T-cell (primary cell): ENCODE measurements at places on chromosomes 13 and 19. TPM values are rescaled to one million over a fixed set of nuclear protein-coding genes. Genes with fewer than 3 reads are reported as not detected.
A peak's percentile ranks its signal among the peaks of the same experiment; 100 is the strongest.

GRCh38 chr13:50850445-50850844 lies 7.0 kb upstream of the DLEU7 start:
- H3K27ac ChIP-seq: no peak overlapping the region
- H3K4me3 ChIP-seq: no peak overlapping the region
- H3K4me1 ChIP-seq: no peaks in the 10 kb centered on the region
- H3K27me3 ChIP-seq: no peaks in the 10 kb centered on the region

The C5AR2 gene
- total RNA-seq: 1.5 TPM

- H3K4me3 ChIP-seq: no peak overlapping the region
- H3K36me3 ChIP-seq: no peaks in the 10 kb centered on the region
- no peaks in the 10 kb centered on the region for H3K4me1 ChIP-seq
- no peak for DNase-seq
Measured at GRCh38 chr13:51562011-51562671, 22.1 kb upstream of the WDFY2 start.

GRCh38 chr13:110942248-110942981 lies 27.5 kb upstream of the ANKRD10 start:
- H3K27me3 ChIP-seq: peaks cover 4% of the 10 kb centered on the region
- H3K36me3 ChIP-seq: no peaks in the 10 kb centered on the region
- H3K27ac ChIP-seq: no peak overlapping the region
- no peaks in the 10 kb centered on the region for H3K4me1 ChIP-seq
- H3K4me3 ChIP-seq: no peak overlapping the region

The KRTDAP gene
- not detected for total RNA-seq

The C3 gene
- total RNA-seq: not detected

DNA sequence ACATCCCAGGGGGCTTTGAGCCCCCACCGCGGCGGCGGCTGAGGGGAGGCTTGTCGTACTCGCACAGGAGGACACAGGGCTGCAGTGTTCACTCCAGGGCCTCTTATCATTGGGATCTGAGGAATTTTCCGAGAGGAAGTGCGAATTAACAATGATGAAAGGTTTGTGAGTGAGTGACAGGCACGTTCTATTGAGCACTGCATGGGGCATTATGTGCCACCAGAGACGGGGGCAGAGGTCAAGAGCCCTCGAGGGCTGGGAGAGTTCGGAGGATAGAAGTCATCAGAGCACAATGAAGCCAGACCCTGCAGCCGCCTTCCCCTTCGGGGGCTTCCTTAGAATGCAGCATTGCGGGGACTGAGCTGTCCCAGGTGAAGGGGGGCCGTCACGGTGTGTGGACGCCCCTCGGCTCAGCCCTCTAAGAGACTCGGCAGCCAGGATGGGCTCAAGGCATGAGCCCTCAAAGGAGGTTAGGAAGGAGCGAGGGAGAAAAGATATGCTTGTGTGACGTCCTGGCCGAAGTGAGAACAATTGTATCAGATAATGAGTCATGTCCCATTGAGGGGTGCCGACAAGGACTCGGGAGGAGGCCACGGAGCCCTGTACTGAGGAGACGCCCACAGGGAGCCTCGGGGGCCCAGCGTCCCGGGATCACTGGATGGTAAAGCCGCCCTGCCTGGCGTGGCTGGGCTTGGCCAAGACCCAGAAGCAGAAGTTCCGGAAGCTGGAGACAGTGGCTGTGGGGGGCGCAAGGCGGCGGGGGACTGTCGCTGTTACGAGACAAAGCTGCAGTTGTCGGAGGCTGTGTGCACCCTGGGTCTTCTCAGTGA lies 53.9 kb downstream of the MCF2L start:
- no peak overlapping the region for H3K27ac ChIP-seq
- no peaks in the 10 kb centered on the region for H3K4me1 ChIP-seq
- DNase-seq: no peak
- no peak overlapping the region for H3K4me3 ChIP-seq
- no peaks in the 10 kb centered on the region for H3K27me3 ChIP-seq

- peaks cover 4% of the 10 kb centered on the region for H3K27me3 ChIP-seq
- H3K36me3 ChIP-seq: no peaks in the 10 kb centered on the region
- DNase-seq: no peak
- H3K4me1 ChIP-seq: no peaks in the 10 kb centered on the region
- H3K4me3 ChIP-seq: no peak overlapping the region
Measured at GRCh38 chr13:35857769-35858168, 273.4 kb downstream of the DCLK1 start.

- H3K4me3 ChIP-seq: no peak overlapping the region
- no peaks in the 10 kb centered on the region for H3K27me3 ChIP-seq
Measured at GRCh38 chr13:94661406-94661805, 50.9 kb downstream of the SOX21 start.

The ZNF45 gene
- 19.2 TPM for total RNA-seq

DNA sequence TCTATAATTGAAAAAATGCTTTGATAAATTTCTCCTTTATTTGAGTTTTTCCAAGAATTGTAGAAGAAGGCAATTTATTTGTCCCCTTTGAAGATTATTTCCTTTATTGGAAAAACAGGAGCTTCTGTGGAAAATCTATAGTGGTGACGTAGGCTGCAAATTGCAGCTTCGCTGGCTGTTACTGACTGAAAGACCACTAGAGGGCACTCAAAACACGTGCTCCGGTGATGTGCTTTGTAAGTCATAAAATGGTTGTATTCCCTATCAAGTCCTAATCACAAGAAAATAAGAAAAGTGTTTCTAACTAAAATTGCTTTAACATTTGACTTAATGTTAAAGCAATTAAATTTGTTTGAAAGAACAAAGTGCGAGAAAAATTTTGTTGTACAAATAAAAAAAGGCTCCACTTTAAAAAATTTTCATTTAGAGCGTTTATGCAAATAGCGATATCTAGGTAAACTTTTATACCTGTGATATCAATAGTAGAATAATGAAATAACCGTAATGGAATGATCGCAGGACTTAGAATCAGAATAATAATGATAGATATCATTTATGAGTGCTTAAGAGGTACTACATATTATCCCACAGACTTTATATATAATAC lies 638.2 kb upstream of the SPRY2 start:
- no peaks in the 10 kb centered on the region for H3K4me1 ChIP-seq
- H3K36me3 ChIP-seq: no peaks in the 10 kb centered on the region
- H3K4me3 ChIP-seq: no peak overlapping the region
- H3K27me3 ChIP-seq: no peaks in the 10 kb centered on the region

The APOC4 gene
- not detected for total RNA-seq

DNA sequence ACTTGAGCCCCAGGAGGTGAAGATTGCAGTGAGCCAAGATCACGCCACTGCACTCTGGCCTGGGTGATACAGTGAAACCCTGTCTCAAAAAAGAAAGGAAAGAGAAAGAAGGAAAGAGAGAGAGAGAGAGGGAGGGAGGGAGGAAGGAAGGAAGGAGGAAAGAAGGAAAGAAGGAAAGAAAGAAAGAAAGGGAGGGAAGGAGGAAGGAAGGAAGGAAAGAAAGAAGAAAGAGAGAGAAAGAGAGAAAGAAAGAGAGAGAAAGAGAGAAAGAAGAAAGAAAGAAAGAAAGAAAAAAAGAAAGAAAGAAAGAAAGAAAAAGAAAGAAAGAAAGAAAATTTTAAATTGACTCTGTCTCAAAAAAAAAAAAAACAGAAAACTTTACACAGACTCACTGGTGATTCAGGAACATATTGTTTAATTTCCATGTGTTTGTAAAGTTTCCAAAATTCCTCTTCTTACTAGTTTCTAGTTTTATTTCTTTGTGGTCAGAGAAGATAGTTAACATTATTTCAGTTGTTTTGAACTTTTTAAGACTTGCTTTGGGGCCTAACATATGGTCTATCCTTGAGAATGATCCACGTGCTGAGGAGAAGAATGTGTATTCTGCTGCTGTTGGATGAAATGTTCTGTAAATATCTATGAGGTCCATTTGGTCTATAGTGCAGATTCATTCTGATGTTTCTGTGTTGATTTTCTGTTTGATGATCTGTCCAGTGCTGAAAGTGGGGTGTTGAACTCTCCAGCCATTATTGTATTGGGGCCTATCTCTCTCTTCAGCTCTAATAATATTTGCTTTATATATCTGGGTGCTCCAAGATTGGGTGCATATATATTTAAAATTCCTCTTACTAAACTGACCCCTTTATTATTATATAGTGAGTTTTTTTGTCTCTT lies 204.4 kb upstream of the SERP2 start:
- H3K4me3 ChIP-seq: no peak overlapping the region
- no peak overlapping the region for H3K27ac ChIP-seq
- H3K36me3 ChIP-seq: no peaks in the 10 kb centered on the region
- no peak for DNase-seq
- H3K4me1 ChIP-seq: no peaks in the 10 kb centered on the region

The TEKTIP1 gene
- 12.3 TPM for total RNA-seq

DNA sequence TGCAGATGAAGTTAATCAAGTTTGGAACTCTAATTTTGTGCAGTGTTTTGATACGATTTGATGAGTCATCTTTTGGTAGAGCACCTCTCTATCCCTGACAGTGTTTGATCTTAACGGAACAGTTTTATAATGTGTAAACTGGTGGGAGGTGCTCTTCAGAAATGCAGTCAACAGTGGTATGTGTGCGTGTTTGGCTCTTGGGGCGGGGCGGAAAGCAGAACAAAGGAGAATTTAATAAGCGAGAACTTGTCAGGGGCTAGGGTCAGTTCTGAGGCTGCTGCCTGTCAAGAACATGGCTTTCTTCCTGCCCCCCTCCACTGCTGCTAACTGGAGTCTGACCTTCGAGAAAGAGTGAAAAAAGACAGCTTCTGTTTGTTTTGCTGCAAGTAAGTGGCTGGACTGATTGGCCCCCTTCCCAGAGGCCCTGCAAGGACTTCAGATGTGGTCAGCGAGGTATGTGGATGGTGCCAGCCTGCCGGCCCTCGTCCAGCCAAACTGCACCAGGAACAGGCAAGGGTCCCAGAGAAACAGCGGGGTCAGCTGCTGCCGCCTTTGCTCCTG lies 40.8 kb downstream of the BBC3 start:
- DNase-seq: peak; percentile 22
- H3K4me3 ChIP-seq: no peak overlapping the region
- no peaks in the 10 kb centered on the region for H3K27me3 ChIP-seq
- peak overlapping the region; percentile 52 for H3K27ac ChIP-seq

DNA sequence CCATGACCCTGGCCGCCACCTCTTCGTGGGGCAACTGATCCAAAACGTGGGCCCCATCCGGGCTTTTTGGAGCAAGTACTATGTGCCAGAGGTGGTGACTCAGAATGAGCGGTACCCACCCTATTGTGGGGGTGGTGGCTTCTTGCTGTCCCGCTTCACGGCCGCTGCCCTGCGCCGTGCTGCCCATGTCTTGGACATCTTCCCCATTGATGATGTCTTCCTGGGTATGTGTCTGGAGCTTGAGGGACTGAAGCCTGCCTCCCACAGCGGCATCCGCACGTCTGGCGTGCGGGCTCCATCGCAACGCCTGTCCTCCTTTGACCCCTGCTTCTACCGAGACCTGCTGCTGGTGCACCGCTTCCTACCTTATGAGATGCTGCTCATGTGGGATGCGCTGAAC lies 9.6 kb downstream of the INSL3 start:
- H3K27ac ChIP-seq: no peak overlapping the region
- H3K36me3 ChIP-seq: peaks cover 5% of the 10 kb centered on the region
- no peak for DNase-seq

GRCh38 chr19:35348911-35349611 lies 1.4 kb downstream of the FFAR1 start:
- H3K36me3 ChIP-seq: no peaks in the 10 kb centered on the region
- no peaks in the 10 kb centered on the region for H3K27me3 ChIP-seq
- no peak for DNase-seq
- H3K4me3 ChIP-seq: no peak overlapping the region
- H3K4me1 ChIP-seq: peaks cover 11% of the 10 kb centered on the region
- no peak overlapping the region for H3K27ac ChIP-seq

DNA sequence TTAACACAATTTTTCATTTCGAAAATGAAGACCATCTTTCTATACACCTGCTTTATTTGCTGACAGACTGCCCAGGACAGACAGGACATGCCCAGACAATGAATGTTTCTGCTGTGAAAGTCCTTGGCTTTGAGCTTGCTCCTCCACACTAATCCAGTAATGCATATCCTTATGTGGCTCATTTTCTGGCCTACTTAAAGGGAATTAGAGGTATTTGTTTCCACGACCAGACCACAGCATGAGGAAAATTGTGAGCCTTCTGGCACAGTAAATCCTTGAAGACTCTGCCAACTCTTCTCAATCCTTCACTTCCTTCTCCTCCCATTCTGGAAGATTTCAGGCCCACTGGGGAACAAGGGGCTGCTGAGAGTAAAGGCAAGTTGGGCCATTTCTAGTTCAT lies 25.7 kb downstream of the CCDC70 start:
- peaks cover 5% of the 10 kb centered on the region for H3K27me3 ChIP-seq
- no peaks in the 10 kb centered on the region for H3K36me3 ChIP-seq
- DNase-seq: no peak
- H3K4me1 ChIP-seq: no peaks in the 10 kb centered on the region

- peaks cover 34% of the 10 kb centered on the region for H3K36me3 ChIP-seq
- H3K4me1 ChIP-seq: no peaks in the 10 kb centered on the region
- H3K4me3 ChIP-seq: no peak overlapping the region
- no peak for DNase-seq
Measured at GRCh38 chr19:19342086-19343015, 21.7 kb downstream of the MAU2 start.

- H3K27me3 ChIP-seq: no peaks in the 10 kb centered on the region
- DNase-seq: no peak
- H3K27ac ChIP-seq: no peak overlapping the region
- no peak overlapping the region for H3K4me3 ChIP-seq
- H3K36me3 ChIP-seq: peaks cover 19% of the 10 kb centered on the region
- no peaks in the 10 kb centered on the region for H3K4me1 ChIP-seq
Measured at GRCh38 chr19:16645140-16645539, 14.8 kb downstream of the SMIM7 start.

- H3K4me1 ChIP-seq: peaks cover 31% of the 10 kb centered on the region
- no peaks in the 10 kb centered on the region for H3K27me3 ChIP-seq
- no peak within 1 kb of the TSS for H3K27ac ChIP-seq
- no peak for DNase-seq
- no peak within 1 kb of the TSS for H3K4me3 ChIP-seq
Measured at GRCh38 chr19:15479391-15480345, at the start of gene PGLYRP2. TSS of gene PGLYRP2 (minus strand) at chr19:15479501. CDS start at chr19:15479371, 130 bp downstream.

- H3K4me3 ChIP-seq: no peak overlapping the region
- H3K4me1 ChIP-seq: no peaks in the 10 kb centered on the region
- H3K36me3 ChIP-seq: no peaks in the 10 kb centered on the region
- DNase-seq: peak; percentile 30
- peaks cover 5% of the 10 kb centered on the region for H3K27me3 ChIP-seq
Measured at GRCh38 chr19:2962018-2962670, 15.2 kb upstream of the TLE6 start.

The IER2 gene
- 165 TPM for total RNA-seq

The ZNF85 gene
- 5.1 TPM for total RNA-seq

DNA sequence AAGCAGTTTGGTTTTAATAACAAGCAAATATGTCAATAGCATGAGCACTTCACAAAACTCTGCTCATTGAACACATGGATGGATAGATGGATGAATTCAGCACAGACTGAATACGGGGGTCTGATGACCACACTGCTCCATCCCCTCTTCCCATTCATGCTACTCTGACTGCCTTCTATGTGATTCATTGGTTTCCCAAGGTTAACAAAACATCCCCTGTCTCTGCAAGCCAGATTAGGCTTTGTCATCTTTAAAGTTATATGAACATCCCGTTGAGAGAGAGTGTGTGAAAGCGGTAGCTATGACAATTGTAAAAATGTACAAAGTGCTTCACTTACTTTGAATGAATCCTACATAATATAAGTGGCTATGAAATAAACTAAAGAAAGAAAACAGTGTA lies 252.5 kb downstream of the OXGR1 start:
- H3K36me3 ChIP-seq: no peaks in the 10 kb centered on the region
- H3K27ac ChIP-seq: no peak overlapping the region
- no peak for DNase-seq
- H3K4me1 ChIP-seq: no peaks in the 10 kb centered on the region

The MYADM gene
- 335 TPM for total RNA-seq

GRCh38 chr19:48290771-48291488 lies 21.0 kb downstream of the ZNF114 start:
- peaks cover 3% of the 10 kb centered on the region for H3K4me1 ChIP-seq
- H3K36me3 ChIP-seq: no peaks in the 10 kb centered on the region
- H3K27me3 ChIP-seq: no peaks in the 10 kb centered on the region
- DNase-seq: peak; percentile 42
- H3K4me3 ChIP-seq: peak overlapping the region; percentile 48

- no peak overlapping the region for H3K27ac ChIP-seq
- DNase-seq: no peak
Measured at GRCh38 chr19:35764432-35765315, 6.7 kb downstream of the PROSER3 start.
